ENCODE measurements at places on chromosomes 2 and 18. TPM values are rescaled to one million over a fixed set of nuclear protein-coding genes. Genes with fewer than 3 reads are reported as not detected.
A peak's percentile ranks its signal among the peaks of the same experiment; 100 is the strongest.

DNA sequence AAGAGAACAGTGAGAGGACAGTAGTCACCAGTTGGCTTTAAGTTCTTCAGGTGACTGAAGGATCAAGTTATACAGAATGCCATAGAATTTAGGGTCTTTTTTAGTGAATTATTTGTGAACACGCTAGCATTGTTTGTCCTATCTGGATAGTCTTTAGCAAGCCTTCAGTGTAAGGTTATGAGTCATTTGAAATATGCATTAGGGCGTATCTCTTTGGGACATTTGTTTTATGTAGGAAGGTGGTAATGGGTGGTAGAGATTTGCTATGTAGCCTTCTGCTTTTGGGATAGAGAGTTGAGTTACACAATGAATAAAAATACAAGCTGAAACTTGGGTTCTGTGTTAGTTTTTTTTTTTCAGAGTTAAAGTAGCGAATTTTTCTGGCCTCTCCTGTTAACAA is 13.0 kb downstream of the ACTR2 start:
- H3K4me3 ChIP-seq: no peak overlapping the region
- no peaks in the 10 kb centered on the region for H3K4me1 ChIP-seq
- peak; percentile 15 for DNase-seq
- no peak overlapping the region for H3K27ac ChIP-seq
- no peaks in the 10 kb centered on the region for H3K27me3 ChIP-seq

DNA sequence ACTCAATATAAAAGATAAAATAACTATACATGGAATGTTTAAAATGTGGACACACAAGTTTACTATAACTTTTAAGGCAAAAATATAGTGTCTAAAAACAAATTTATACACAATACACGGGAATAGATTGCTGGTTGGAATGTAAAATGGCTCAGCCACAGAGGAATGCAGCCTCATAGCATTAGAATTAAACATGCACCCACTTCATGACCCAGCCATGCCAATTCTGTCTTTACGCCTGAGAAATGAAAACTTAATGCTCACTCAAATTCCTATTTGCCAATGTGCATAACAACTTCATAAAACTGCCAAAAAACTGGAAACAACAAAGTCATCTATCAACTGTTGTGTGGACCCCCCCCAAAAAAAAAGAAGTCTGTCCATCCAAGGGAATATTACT is 1006.6 kb upstream of the POU3F3 start:
- no peak overlapping the region for H3K4me3 ChIP-seq
- H3K27me3 ChIP-seq: no peaks in the 10 kb centered on the region
- H3K36me3 ChIP-seq: no peaks in the 10 kb centered on the region
- H3K27ac ChIP-seq: no peak overlapping the region

UXS1 gene
- polyA plus RNA-seq: 44.8 TPM

FTCDNL1 gene
- polyA plus RNA-seq: 2.0 TPM

DNA sequence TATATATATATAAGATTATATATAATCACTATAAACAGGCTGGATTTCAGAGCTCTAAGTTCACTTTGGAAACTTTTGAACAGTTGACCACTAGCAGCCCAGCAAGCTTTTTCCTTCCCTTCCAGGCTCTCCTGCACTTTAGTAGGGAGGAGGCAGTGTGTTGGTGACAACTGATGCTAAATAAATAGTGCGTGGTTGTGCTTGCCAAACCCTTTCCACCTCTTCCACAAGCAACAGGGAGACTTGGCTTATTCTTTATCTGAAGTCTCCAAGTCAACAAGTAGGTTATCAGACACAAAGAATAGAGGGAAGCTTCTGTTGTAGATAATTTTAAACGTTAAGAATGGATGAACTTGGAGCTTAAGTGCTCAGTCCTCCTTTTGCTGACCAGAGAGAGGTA is 408.2 kb upstream of the HNRNPA3 start:
- no peak overlapping the region for H3K27ac ChIP-seq
- H3K27me3 ChIP-seq: no peaks in the 10 kb centered on the region
- no peak overlapping the region for H3K4me3 ChIP-seq
- H3K36me3 ChIP-seq: no peaks in the 10 kb centered on the region
- no peak for DNase-seq

TEKT4 gene
- not detected for polyA plus RNA-seq

MAP2 gene
- 0.27 TPM for polyA plus RNA-seq

- H3K4me3 ChIP-seq: no peak overlapping the region
- no peaks in the 10 kb centered on the region for H3K36me3 ChIP-seq
- H3K27ac ChIP-seq: no peak overlapping the region
- H3K4me1 ChIP-seq: no peaks in the 10 kb centered on the region
- no peaks in the 10 kb centered on the region for H3K27me3 ChIP-seq
- no peak for DNase-seq
These were observed 31.4 kb downstream of the SEMA4F start for GRCh38 chr2:74685408-74685807.
